Liver (tissue), 10 donors: ENCODE measurements at places on chromosomes 2 and 18. TPM values are rescaled to one million over a fixed set of nuclear protein-coding genes. Genes with fewer than 3 reads are reported as not detected.
A peak's percentile ranks its signal among the peaks of the same experiment; 100 is the strongest.

DNA sequence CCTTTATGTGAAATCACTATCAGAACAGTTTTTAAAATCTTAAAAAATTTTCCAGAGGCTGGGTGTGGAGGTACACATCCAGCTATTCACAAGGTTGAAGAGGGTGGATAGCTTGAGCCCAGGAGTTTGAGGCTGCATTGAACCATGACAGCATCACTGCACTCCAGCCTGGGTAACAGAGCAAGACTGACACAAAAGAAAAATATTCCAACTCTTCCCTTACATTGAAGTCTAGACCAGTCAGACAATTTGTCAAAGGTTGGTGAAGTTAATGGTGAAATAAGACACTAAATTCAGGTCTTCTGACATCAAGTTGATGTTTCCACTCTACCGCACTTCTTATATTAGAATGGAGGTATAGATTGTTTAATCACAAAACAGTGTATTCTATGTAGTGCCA is 52.8 kb downstream of the HYCC2 start:
- H3K27me3 ChIP-seq = no peaks in the 10 kb centered on the region
- H3K36me3 ChIP-seq = peaks cover 27% of the 10 kb centered on the region
- H3K4me1 ChIP-seq = no peaks in the 10 kb centered on the region
- no peak overlapping the region for H3K4me3 ChIP-seq
- DNase-seq = no peak

- no peaks in the 10 kb centered on the region for H3K36me3 ChIP-seq
- no peak overlapping the region for H3K4me3 ChIP-seq
- no peaks in the 10 kb centered on the region for H3K4me1 ChIP-seq
- DNase-seq = no peak
- no peak overlapping the region for H3K27ac ChIP-seq
Observed at GRCh38 chr18:28422577-28422976, 245.6 kb upstream of the CDH2 start.

DNA sequence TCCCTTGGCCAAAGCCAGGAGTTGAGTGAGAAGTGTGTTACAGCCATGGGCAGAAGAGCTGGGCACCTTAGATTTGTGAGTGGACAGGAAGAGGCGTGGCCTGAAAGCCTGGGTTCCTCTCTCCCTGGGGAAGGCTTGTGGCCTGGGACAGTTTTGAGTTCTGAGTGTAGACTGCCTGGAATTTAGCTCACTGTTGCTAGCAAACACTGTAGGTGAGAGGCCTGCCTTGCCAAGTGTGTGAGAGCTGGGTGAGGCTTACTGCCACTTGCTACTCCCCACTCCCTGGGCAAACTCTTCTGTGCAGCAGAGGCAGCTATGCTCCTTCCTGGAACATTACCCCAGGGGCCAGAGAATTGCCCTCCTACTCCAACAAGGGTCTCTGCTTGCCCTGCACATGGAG is 150.0 kb upstream of the GALNT5 start:
- H3K27me3 ChIP-seq = no peaks in the 10 kb centered on the region
- no peak for DNase-seq
- no peak overlapping the region for H3K27ac ChIP-seq
- no peak overlapping the region for H3K4me3 ChIP-seq

DNA sequence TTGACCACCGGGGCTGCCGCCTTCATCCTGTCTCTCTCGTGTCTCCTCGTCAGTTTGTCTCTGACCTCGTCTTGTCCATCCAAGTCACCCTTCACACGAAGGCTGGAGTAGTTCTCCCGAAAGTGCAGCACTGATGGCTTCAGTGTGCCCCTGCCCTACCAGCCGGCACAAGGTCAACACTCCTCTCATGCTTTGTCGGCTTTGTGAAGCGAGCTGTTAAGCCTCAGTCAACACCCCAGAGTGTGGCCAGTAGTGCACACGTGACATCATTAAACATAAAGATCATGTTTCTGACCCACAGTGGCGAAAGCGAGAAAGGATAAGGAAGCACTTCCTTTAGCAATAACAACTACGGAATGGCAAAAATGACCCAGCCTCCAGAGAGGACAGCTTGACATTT is 23.2 kb downstream of the ACKR3 start:
- no peak for DNase-seq
- H3K27ac ChIP-seq = no peak overlapping the region
- no peak overlapping the region for H3K4me3 ChIP-seq
- H3K36me3 ChIP-seq = no peaks in the 10 kb centered on the region

- H3K4me3 ChIP-seq = no peak overlapping the region
- no peak overlapping the region for H3K27ac ChIP-seq
- H3K27me3 ChIP-seq = no peaks in the 10 kb centered on the region
- DNase-seq = no peak
Observed at GRCh38 chr2:179233626-179234430, 30.8 kb downstream of the SESTD1 start.

DNA sequence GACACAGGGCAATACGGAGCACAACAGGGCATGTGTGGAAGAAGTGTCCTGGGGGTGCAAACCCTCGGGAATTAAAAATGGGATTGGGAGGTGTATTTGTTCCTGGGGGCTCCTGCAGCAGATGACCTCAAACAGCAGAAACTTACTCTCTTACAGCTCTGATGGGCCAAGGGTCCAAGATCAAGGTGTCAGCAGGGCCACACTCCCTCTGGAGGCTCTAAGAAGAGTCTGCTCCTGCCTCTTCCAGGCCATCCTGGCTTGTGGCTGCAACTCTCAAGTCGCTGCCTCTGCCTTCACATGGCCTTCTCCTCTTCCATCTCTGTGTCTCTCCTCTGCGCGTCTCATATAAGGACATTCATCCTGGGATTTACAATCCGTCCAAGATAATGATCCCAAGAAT is 12.4 kb upstream of the SPATA3 start:
- H3K36me3 ChIP-seq = no peaks in the 10 kb centered on the region
- no peaks in the 10 kb centered on the region for H3K27me3 ChIP-seq
- peaks cover 5% of the 10 kb centered on the region for H3K4me1 ChIP-seq
- no peak overlapping the region for H3K27ac ChIP-seq

GRCh38 chr2:168633895-168634294 is 168.5 kb upstream of the NOSTRIN start:
- no peak overlapping the region for H3K4me3 ChIP-seq
- no peak overlapping the region for H3K27ac ChIP-seq
- DNase-seq = no peak
- H3K36me3 ChIP-seq = no peaks in the 10 kb centered on the region

GRCh38 chr2:151766437-151767153 is 32.3 kb upstream of the NEB start:
- no peaks in the 10 kb centered on the region for H3K4me1 ChIP-seq
- no peaks in the 10 kb centered on the region for H3K36me3 ChIP-seq
- no peaks in the 10 kb centered on the region for H3K27me3 ChIP-seq
- no peak overlapping the region for H3K27ac ChIP-seq
- no peak overlapping the region for H3K4me3 ChIP-seq

- no peaks in the 10 kb centered on the region for H3K4me1 ChIP-seq
- no peak overlapping the region for H3K27ac ChIP-seq
- H3K27me3 ChIP-seq = no peaks in the 10 kb centered on the region
- H3K4me3 ChIP-seq = no peak overlapping the region
- no peak for DNase-seq
Observed at GRCh38 chr2:60498127-60498815, 55.2 kb downstream of the BCL11A start.

- DNase-seq = no peak
- no peak overlapping the region for H3K4me3 ChIP-seq
- H3K27me3 ChIP-seq = no peaks in the 10 kb centered on the region
- no peaks in the 10 kb centered on the region for H3K4me1 ChIP-seq
- no peak overlapping the region for H3K27ac ChIP-seq
Observed at GRCh38 chr2:169131587-169132512, 62.5 kb downstream of the DHRS9 start.

DNA sequence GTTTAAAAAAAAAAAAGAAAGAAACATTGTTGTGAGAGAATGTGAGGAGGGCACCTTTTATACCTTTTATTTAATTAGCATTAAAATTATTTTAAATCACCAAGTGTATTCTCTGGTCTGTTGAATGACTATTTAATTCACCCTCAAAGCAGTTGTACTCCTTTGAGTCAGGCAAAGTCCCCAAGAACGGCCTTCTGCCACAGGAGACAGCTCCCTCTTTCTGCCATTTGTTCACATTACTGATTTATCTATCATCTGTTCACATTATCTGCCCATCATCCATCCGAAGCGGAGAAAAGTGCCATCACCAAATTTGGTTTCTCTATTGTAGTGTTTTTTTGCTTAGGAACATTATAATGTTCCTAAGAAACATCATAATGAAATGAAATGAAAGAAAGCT is 240.7 kb upstream of the DPP10 start:
- H3K4me3 ChIP-seq = no peak overlapping the region
- no peak for DNase-seq
- no peaks in the 10 kb centered on the region for H3K27me3 ChIP-seq
- no peaks in the 10 kb centered on the region for H3K4me1 ChIP-seq
- H3K27ac ChIP-seq = no peak overlapping the region
- H3K36me3 ChIP-seq = no peaks in the 10 kb centered on the region

GRCh38 chr2:203918264-203918663 is 18.3 kb upstream of the ICOS start:
- no peak overlapping the region for H3K27ac ChIP-seq
- no peaks in the 10 kb centered on the region for H3K4me1 ChIP-seq
- no peaks in the 10 kb centered on the region for H3K27me3 ChIP-seq
- no peak overlapping the region for H3K4me3 ChIP-seq
- H3K36me3 ChIP-seq = no peaks in the 10 kb centered on the region

DNA sequence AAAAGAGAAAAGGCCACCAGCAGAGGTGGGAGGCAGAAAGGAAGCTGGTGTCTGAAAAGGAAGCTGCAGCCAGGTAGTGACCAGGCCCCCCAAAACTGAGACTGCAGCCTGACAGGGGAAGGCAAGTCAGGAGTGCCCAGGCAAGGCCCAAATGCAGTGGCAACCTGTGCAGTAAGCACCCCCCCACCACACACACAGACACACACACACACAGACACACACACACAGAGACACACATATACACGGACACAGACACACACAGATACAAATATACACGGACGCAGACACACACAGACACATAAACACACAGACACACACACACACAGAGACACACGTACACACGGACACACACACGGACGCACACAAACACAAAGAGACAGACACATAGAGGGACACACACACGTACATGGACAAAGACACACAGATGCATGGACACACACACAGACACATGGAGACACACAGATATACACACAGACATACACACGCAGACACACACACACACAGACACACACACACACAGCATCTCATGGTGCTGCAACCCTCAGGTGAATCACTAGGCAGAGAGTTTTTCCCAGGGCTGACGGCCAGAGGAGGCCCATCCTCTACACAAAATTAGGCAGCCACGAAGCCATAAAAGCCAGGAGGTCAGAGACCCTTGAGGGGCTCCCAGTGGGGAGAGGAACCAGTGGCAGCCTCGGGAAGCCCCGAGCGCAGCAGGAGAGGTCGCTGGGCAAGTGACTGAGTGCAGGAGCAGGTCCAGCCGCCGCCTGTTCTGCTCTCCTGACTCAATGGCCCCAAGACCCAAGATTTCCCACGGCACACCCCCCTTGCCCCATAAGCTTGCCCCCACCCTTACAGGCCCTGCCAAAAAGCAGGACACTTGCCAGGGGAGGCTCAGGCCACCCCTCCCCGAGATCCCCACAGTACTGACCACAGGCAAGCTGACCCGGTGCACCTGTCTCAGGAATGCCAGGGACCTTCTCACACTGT is 6.3 kb downstream of the SDC1 start:
- peak overlapping the region; percentile 98 for H3K27ac ChIP-seq
- H3K27me3 ChIP-seq = no peaks in the 10 kb centered on the region
- no peaks in the 10 kb centered on the region for H3K36me3 ChIP-seq
- H3K4me1 ChIP-seq = peaks cover 3% of the 10 kb centered on the region
- no peak for DNase-seq

GRCh38 chr2:67438337-67438736 is 41.2 kb downstream of the ETAA1 start:
- no peak overlapping the region for H3K27ac ChIP-seq
- H3K27me3 ChIP-seq = no peaks in the 10 kb centered on the region
- no peak overlapping the region for H3K4me3 ChIP-seq
- H3K36me3 ChIP-seq = no peaks in the 10 kb centered on the region

DNA sequence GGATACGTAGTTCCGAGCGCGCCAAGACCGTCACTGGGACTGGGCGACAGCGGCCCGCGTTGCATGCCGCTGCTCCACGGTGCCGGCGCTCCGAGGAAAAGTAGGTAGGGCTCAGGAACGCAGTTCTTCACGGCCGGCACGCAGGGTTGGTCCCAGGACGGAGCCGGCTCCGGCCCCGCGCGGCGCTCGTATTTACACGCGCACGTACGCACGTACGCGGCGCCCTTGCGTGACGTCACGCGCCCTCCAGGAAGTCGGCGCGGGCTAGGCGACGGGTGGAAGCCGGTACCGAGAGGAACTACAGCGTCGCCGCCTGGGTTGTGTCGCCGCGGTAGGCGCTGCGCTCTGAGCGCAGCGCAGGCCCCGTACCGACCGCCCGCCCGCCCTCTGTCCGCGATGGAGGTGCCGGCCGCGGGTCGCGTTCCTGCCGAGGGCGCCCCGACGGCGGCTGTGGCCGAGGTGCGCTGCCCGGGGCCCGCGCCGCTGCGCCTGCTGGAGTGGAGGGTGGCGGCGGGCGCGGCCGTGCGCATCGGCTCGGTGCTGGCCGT is at the start of gene CTDP1:
Gene CTDP1, plus strand, starts transcription at position 252 of the 548 bp plus-strand sequence. Its CDS starts 145 bp downstream, at position 397.
- peak within 1 kb of the TSS; percentile 91 for H3K4me3 ChIP-seq
- DNase-seq = peak; percentile 90
- no peaks in the 10 kb centered on the region for H3K36me3 ChIP-seq
- peak within 1 kb of the TSS; percentile 100 for H3K27ac ChIP-seq

DNA sequence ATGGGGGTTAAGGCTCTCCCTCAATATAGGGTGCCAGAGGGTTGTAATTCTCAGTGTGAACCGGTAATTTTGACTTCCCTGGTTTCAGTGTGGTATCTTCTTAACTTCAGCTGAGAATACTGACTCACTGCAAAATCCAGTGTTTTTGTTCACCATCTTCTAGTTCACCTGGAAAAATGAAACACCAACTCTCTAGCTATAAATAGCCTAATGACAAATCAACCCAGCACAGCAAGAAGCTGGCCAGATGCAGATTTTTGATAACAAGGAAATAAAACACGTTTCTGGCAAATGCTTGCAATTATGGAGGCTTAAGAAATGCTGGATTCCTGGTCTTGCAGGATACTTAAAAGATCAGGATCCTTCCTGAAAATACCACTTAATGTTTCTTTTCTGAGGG is 192.3 kb downstream of the CLIP4 start:
- no peak for DNase-seq
- no peaks in the 10 kb centered on the region for H3K4me1 ChIP-seq
- H3K4me3 ChIP-seq = no peak overlapping the region
- no peak overlapping the region for H3K27ac ChIP-seq
- H3K36me3 ChIP-seq = no peaks in the 10 kb centered on the region
- no peaks in the 10 kb centered on the region for H3K27me3 ChIP-seq

DNA sequence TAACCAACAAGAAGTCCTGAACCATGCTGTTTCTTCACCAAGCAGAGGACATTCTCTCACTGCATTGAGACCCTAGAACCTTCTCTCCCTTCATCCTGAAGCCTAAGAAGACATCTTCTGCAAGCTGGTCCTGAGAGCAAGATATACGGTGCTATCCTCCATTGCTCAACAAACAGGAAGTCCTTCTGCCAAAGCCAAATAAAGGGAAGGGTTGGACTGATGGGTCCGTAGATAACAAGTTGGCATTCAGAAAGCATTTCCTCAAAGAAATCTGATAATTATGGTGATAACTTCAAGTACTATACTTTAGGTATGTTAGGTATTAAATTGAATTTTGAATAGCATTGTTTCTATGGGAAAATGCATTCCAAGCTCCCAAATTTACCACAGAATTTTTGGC is 23.3 kb downstream of the GRB14 start:
- H3K27me3 ChIP-seq = no peaks in the 10 kb centered on the region
- H3K36me3 ChIP-seq = no peaks in the 10 kb centered on the region
- no peak for DNase-seq
- no peak overlapping the region for H3K4me3 ChIP-seq
- peaks cover 18% of the 10 kb centered on the region for H3K4me1 ChIP-seq

ZSWIM2 gene
- polyA plus RNA-seq = not detected

STAT4 gene
- 0.85 TPM for polyA plus RNA-seq

TMEM214 gene
- 28.3 TPM for polyA plus RNA-seq
